ENCODE measurements at places on chromosomes 5 and 9.

DNA sequence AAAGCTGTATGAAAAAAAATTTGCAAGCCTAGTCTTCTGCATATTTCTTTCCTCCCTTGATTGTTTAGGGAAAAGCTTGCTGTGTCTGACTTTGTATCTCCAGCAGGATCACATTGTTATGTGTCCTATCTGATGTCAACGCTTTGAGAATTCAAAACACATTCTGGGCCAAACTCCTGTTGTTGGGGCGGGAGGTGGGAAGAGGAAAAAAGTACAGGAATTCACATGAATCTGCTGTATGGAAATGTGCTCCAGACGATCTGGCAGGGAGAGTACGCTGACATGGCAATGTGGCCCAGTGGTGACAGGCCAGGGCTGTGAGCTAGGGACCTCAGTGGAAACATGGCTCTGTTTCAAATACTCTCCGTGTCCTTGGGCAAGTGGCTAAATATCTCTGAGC, 87.4 kb upstream of the GNA14 start:
- no peak for DNase-seq

DNA sequence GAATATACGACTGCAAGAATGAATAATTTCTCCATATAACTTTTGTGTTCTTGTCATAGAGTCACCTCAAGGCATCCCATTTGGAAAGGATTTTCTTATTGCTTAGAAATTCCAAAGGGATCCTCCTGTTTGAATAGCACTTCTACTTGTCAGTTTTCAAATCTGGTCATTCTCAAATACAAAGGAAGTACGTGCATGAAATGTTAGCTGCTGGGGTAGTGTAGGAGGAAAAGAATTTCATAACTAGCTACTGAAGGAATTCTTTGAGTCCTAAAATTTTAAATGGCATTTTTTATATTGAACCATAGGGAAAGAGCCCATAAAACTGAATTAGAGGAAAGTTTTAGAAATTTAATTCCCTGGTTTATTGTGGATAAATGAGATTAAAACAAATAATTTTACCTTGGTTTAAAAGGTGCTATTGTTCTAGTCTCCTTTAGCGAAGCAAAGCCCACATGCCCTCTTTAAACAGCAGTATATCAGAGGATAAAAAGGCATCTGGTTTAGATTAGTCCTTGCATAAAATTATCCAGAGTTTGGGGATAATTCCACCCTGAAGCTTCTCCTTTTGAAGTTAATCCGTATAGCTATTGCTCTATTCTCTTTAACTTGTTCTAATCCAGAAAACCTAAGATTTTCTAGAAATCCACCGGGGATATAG, 2.0 kb upstream of the MPDZ start:
- no peak for DNase-seq

GRCh38 chr9:4590430-4591122, 71.5 kb upstream of the PLPP6 start:
- DNase-seq = no peak

DNA sequence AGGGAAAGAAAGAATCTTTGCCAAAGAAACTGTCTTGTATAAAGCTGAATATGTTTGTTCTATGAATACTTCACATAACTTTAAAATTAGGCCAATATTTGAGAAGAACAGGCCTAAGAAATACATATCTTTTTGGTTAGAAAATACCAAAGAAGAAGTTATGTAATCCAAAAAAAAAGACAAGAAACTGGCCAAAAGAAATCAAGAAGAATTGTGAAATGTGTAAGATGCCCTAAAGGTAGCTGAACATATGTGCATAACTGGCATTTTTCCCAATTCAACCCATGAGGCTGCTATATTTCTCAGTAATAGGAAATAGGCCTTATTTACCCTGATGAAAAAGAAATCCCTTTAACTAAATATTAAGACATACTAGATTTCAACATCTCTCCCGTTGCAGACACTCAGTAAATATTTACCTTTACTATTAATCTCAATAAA, 290.0 kb downstream of the CETN3 start:
- no peak for DNase-seq

- DNase-seq = no peak
Observed at GRCh38 chr5:81286059-81286617, 15.2 kb upstream of the ZCCHC9 start.

All from stimulated activated CD8-positive, alpha-beta memory T cell treated with anti-CD3 and anti-CD28 coated beads, Interleukin-4, amount 100 ng/mL, for 4 hours (primary cell).